ENCODE measurements at places on chromosomes 2 and 18.

GRCh38 chr2:215793747-215794595 lies 219.4 kb downstream of the MREG start:
- H3K27ac ChIP-seq: peak overlapping the region; percentile 6
- H3K27me3 ChIP-seq: no peaks in the 10 kb centered on the region
- H3K36me3 ChIP-seq: no peaks in the 10 kb centered on the region
- DNase-seq: peak; percentile 16
- H3K4me3 ChIP-seq: no peak overlapping the region

- no peaks in the 10 kb centered on the region for H3K4me1 ChIP-seq
- no peak overlapping the region for H3K27ac ChIP-seq
- H3K27me3 ChIP-seq: no peaks in the 10 kb centered on the region
- H3K4me3 ChIP-seq: no peak overlapping the region
- DNase-seq: no peak
Measured at GRCh38 chr18:46542545-46542944, 114.5 kb downstream of the LOXHD1 start.

DNA sequence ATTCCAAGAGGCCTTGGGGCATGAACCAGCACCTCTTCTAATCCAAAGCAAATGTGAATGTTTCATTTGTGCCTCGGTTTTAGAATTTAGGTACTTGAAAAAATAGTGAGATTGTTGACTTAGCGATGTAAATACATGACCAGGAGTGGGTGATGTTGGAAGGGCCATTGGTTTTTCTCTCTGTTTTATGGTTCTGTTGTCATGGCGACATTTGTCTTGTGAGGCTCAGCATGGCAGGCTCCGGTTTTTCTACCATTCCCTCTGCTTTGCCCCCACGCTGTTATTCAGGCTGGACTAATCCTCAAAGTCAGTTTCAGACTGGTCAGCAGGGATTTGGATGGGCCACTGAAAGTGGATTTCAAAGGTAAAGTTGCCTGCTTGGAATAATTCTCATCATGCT lies 255.4 kb downstream of the ALPK2 start:
- H3K27ac ChIP-seq: no peak overlapping the region
- no peak for DNase-seq
- peaks cover 35% of the 10 kb centered on the region for H3K36me3 ChIP-seq
- no peaks in the 10 kb centered on the region for H3K27me3 ChIP-seq
- H3K4me1 ChIP-seq: no peaks in the 10 kb centered on the region

GRCh38 chr18:75185460-75185859 lies 23.5 kb downstream of the PTGR3 start:
- no peak for DNase-seq
- no peaks in the 10 kb centered on the region for H3K4me1 ChIP-seq
- H3K27me3 ChIP-seq: no peaks in the 10 kb centered on the region
- H3K27ac ChIP-seq: no peak overlapping the region

DNA sequence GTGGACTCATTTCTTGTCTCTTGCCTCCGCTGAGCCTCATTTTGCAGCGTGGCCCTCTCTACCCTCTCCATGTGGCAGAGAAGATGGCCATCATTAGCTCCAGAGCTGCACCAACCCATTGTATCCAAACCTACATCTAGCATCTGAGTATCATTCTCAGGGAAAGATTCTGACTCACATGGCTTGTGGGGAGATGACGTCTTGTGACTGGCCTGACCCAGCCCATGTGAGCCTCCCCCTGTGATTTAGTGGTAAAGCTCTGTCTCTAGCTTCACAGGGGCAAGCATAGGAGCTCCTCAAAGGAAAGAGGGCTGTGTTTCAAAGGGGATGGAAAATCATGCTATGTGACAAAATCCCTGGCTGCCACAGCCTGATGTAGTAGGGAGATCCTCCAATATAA lies 87.4 kb upstream of the RBMS1 start:
- no peak overlapping the region for H3K4me3 ChIP-seq
- H3K36me3 ChIP-seq: no peaks in the 10 kb centered on the region
- DNase-seq: no peak
- H3K27ac ChIP-seq: no peak overlapping the region
- H3K27me3 ChIP-seq: no peaks in the 10 kb centered on the region

- no peak overlapping the region for H3K4me3 ChIP-seq
- no peaks in the 10 kb centered on the region for H3K27me3 ChIP-seq
- no peak overlapping the region for H3K27ac ChIP-seq
- H3K36me3 ChIP-seq: no peaks in the 10 kb centered on the region
Measured at GRCh38 chr2:83959266-83959665, 499.8 kb downstream of the SUCLG1 start.

GRCh38 chr2:148557844-148558436 lies 86.6 kb upstream of the EPC2 start:
- no peak overlapping the region for H3K27ac ChIP-seq
- no peak for DNase-seq
- H3K4me3 ChIP-seq: no peak overlapping the region
- H3K4me1 ChIP-seq: no peaks in the 10 kb centered on the region

GRCh38 chr2:227510620-227510958 lies 38.6 kb downstream of the AGFG1 start:
- peaks cover 30% of the 10 kb centered on the region for H3K4me1 ChIP-seq
- no peak overlapping the region for H3K4me3 ChIP-seq
- peak overlapping the region; percentile 46 for H3K27ac ChIP-seq
- DNase-seq: no peak
